ENCODE measurements at places on chromosomes 11 and 22.

- DNase-seq: no peak
Measured at GRCh38 chr11:60658409-60658808, 41.0 kb upstream of the MS4A8 start.

- no peak for DNase-seq
Measured at GRCh38 chr11:47433157-47433556, 6.9 kb upstream of the PSMC3 start.

GRCh38 chr22:44666207-44666585, 35.8 kb upstream of the PRR5 start:
- no peak for DNase-seq

DNA sequence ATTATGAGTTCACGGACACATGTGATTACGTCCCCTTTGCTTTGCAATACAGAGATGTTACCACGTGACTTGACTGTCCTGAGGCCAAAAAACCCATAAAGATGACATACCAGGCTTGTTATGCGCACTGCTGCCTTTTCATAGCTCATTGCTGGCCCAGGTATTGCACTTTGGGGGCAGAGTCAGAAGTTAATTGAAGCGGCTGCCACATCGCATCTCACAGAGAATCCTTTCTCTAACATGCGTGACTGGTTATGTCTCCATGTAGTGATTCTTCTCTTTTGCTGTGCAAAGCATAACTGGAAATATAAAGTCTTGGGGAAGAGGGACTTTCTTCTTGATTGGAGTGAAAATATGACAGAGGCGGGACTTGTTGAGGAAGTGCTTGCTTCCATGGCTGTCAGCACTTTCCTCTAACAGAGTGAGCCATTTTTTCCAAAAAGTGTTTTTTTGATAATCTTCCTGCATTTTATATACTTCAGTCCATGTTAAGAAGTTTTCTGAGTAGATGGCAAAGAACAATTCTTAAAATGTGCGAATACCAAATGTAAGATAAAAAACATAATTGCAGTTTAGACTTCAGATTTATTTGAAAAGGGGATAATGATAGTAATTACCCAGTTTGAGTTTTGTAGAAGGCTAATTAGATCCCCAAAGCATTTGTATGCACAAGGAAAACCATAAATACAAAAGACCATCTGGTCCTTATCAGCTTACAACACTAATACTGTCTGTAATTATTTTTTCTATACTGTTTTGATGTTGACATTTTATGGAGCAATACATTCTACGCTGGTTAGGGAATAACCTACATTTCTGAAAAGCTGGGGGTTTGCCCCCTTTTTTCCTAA, 324.6 kb upstream of the MTNR1B start:
- DNase-seq: no peak

- DNase-seq: no peak
Measured at GRCh38 chr11:77351281-77351886, 49.9 kb upstream of the GDPD4 start.

- DNase-seq: no peak
Measured at GRCh38 chr11:77558380-77558779, 31.4 kb upstream of the AQP11 start.

DNA sequence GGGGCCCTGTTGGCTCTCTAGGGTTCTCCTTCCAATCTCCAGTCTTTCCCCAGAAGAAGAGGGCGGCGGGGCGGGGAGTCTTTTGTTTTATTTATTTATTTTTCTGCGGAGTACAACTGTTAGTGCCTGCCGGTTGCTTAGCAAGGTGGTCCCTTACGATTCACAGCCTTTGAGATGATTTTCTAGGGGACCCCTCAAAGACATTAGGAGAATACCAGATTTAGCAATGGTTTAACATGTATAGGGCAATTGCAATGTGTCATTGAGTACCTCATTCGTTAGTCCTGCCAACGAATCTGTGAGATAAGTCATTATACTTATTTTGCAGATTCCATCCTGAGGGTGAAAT, 307 bp upstream of the MRPL16 start:
- no peak for DNase-seq

DNA sequence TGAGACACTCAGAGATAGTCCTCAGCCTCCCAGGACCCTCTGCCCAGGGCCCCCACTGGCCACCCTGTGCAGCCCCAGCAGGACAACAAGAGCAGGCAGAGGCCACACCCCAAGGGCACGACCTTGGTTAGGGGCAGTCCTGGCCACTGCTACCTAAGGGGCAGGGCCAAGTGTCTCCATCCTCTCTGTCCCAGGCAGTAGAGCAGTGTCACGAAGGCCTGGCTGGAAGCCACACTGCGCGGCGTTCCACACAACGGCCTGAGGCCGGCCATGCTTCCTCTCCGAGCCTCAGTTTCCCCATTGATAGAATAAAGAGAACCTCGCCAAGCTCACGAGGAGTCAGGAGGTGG, 1074.3 kb downstream of the BRD1 start:
- no peak for DNase-seq

- no peak for DNase-seq
Measured at GRCh38 chr22:39502789-39503409, 809 bp downstream of the MIEF1 start.

GRCh38 chr11:33633251-33634003, 67.2 kb downstream of the C11orf91 start:
- no peak for DNase-seq

GRCh38 chr22:38940811-38941384, 16.5 kb upstream of the APOBEC3A start:
- no peak for DNase-seq

GRCh38 chr22:40499209-40499623, 128.8 kb downstream of the SGSM3 start:
- no peak for DNase-seq

DNA sequence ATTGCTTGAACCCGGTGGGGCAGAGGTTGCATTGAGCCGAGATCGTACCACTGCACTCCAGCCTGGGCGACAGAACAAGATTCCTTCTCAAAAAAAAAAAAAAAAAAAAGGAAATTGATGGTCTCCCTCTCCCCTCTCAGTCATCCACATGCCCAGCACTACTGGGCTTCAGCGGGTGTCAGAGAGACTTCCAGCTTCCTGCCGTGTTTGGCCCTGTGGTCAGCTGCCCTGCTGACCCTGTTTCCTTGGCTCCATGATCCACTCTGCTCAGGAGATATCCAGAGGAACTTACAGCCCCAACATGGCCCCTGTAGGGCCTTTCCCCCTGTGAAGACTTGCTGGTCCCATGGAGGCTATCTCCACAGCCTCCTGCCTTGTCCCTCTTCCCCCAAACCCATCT, 6.1 kb upstream of the PNPLA3 start:
- DNase-seq: no peak

- DNase-seq: no peak
Measured at GRCh38 chr11:32527261-32528175, 56.1 kb upstream of the EIF3M start.

DNA sequence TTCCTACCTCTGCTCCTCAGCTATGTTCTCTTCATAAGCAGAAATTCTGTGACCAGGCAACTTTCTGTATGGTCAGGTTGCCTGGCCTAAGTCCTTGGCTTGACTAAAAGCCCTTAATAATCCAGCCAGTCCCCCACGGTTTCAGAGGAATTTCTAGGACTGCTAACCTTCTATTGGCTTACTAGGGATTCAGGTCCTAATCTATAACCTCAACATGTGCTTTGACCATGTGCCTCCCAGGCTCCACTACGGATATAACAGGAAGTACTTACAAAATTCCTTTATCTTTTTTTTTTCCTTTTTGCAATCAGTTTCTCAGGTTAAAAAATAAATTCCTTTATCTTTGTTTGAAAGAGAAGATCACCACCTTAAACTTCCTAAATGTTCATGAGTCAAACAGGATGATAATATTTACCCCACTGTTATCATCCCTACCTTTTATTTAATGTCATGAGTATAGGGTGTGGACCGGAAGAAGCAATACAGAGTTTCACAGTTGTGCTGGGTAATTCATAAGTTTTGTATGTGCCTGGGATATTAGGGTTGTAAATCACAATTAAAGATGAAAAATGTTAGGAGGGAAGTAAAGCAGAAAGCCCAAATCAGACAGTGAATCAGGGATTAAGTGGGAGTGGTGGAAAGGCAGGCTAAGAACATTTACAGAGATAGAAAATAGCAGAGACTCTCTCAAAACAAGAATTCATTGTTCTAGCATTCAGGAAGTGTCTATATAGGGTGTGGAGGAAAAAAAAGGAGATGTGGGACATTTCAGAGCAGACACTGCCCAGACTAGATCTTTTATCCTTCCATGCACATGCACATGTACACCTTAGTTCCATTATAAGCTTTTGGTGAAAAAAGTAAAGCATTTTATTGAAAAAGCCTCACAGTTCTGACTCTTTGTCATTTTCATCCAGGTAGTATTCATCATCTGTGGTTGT, 10.7 kb upstream of the POGLUT3 start:
- no peak for DNase-seq

GRCh38 chr11:3201677-3202181, 16.9 kb downstream of the MRGPRG start:
- DNase-seq: no peak

DNA sequence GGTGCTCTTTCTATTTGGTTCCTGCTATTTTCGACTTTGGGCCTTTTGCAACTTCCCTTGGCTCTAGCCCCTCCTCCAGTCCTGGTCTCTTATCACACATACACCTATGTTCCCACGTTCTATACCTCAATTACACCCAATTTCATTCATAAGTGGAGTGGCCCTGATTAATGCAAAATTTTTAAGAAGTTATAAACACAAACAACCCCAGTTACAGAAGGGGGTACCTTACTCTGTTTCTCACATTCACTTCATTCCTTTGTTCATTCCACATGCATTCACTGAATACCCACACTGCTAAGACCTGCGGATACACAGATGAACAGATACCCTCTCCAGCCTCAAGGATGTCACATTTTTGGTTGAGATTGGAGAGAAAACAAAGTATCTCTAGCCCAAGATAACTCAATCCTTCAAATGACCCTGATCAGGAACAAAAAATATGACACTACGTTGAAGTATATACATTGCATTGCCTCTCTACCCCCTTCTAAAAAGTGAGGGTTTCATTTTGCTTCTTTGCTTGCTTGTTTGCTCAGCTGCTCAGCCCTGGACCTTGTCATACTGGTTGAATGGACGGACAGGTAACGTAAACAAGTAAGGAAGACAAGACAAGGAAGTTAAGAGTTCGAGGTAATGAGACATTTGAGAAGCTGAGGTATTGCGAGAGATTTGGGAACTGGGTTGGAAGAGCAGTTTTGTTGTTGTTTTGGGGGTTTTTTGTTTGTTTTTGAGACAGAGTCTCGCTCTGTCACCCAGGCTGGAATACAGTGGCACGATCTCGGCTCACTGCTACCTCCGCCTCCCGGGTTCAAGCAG, 3.6 kb upstream of the VPS37C start:
- DNase-seq: no peak

- no peak for DNase-seq
Measured at GRCh38 chr11:27012234-27012921, 18.5 kb downstream of the FIBIN start.

DNA sequence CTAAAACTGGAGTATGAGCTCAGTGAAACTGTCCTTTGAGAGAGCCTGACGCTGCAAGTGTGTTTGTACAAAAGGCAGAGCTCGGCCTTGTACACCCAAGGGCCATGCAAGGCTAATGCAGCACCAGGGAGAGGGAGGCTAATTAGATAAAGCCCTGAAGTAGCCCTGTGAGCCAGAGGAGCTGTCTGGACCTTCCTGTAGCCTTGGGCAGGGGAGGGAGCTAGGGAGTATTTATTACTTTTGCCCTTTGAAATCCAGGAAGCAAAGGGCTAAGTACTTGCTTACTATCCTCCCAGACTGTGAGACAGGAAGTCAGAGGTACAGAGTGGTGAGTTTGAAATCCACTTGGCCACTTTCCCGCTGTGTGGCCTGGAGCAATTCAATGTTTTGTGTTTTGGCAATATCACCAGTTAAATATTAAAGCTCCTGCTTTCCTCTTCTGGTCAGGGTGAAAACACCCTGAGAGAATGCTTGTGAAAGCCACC, 10.2 kb upstream of the LDHA start:
- no peak for DNase-seq

DNA sequence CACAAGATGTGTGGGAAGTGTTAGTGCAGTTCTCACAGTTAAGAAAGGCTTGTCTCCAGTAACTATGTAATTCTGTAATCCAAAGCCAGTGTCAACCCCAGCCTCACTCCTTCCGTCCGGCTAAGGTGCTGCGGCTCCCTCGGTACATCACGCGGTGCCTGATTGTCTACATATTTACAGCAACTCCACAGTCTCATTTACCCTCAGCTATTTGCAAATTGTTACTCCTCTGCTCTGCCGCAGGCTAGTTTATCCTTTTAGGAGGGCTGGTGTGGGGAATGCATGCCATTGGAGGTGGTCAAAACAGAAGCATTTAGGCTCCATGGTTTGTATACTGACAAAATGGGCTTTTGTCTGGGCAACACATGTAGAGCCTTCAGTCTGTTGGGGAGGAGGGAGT, 358.3 kb downstream of the METTL15 start:
- DNase-seq: no peak

GRCh38 chr11:35061516-35062440, 77.2 kb upstream of the CD44 start:
- DNase-seq: no peak

GRCh38 chr11:64838600-64839334, 5.7 kb downstream of the CDC42BPG start:
- DNase-seq: no peak

Measured in stimulated activated CD4-positive, alpha-beta T cell treated with anti-CD3 and anti-CD28 coated beads, Interleukin-2, amount 100 ng/mL, for 4 hours (primary cell).